ENCODE measurements at places on chromosomes 12 and 14.

- no peak for DNase-seq
These were observed 11.7 kb upstream of the OASL start for GRCh38 chr12:121050725-121051124.

DNA sequence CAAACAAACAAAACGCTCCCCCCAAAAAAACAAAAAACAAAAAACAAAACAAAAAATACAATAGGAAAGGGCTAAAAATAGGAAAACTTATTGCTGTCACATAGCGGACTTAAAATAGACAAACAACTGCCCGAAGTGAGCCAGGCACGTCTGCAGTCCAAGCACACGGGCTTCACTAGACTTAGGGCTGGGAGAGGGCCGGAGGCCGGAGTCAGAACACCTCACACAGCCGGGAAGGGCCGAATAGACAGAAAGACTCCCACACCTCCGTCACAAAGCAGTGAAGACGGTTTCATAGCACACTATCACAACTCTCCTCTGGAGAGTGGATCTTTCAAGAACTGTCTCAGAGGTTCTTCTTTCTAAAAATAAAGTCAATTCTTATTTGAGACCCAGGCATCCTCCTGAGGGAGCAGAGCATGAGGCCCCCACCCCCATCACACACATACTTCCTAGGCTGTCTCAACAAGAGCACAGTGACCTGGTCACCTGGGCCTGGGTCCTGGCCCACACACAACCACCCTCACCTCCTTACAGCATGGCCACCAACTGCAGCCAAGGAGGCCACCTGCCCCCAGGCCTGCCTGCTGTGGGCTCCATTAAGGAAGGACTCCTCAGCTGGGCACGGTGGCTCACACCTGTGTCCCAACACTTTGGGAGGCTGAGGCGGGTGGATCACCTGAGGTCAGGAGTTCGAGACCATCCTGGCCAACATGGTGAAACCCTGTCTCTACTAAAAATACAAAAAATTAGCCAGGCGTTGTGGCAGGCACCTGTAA lies 6.7 kb downstream of the BAG5 start:
- DNase-seq, result no peak

GRCh38 chr12:53476769-53477209 lies 22.5 kb downstream of the MAP3K12 start:
- DNase-seq, result no peak

- DNase-seq, result no peak
These were observed 2.6 kb upstream of the PRKAB1 start for GRCh38 chr12:119665164-119665929.

GRCh38 chr12:27480016-27480415 lies 33.5 kb downstream of the SMCO2 start:
- DNase-seq, result no peak

- no peak for DNase-seq
These were observed 14.9 kb upstream of the PLEKHG3 start for GRCh38 chr14:64689289-64689688.
